GM23338 (cell line): ENCODE measurements at places on chromosomes 13 and 19.

- DNase-seq: no peak
Observed at GRCh38 chr13:42495751-42496150, 78.2 kb upstream of the TNFSF11 start.

- peak; percentile 78 for DNase-seq
Observed at GRCh38 chr19:48844472-48844871, 8.2 kb upstream of the HSD17B14 start.

- DNase-seq: no peak
Observed at GRCh38 chr19:3266792-3267514, 42.5 kb downstream of the CELF5 start.

DNA sequence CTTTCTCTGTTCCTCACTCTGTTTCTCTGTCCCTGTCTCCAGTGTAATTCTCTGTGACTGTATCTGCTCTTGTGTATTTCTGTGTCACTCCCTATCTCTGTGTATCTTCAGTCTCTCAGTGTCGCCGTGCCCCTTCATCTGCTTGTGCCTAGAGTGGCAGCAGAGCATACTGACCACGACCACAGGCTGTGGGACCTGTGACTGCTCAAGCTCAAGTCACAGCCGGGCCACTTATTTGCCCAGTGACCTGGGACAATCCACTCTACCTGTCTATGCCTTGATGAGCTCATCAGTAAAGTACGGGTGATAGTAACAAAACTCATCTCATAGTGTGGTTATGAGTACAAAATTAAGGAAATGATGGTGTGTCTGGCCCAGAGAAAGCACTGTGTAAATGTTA, 8.7 kb downstream of the TMEM147 start:
- no peak for DNase-seq

GRCh38 chr13:106139377-106139776, 396.1 kb downstream of the EFNB2 start:
- no peak for DNase-seq

GRCh38 chr13:23081220-23081619, 99.6 kb upstream of the SGCG start:
- no peak for DNase-seq

- DNase-seq: no peak
Observed at GRCh38 chr13:28792992-28793391, 27.1 kb upstream of the MTUS2 start.

DNA sequence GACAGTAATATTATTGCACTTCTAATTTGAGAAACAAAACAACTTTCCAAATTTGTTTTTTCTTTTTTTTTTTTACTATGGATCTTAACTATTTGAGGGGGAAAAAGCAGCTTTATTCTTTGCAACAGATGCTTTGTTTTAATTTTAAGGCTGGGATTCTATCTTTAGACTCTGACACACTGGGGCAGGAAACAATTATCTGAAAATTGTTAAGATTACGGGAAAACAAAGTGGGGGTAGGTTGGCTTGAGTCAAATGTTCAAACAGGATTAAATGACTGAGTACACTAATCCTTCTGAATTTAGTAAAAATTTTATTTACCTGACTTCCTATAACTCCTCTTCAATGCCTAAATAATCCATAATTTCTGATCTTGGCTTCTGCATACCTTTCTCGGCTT, 543.2 kb downstream of the SLITRK6 start:
- DNase-seq: no peak

DNA sequence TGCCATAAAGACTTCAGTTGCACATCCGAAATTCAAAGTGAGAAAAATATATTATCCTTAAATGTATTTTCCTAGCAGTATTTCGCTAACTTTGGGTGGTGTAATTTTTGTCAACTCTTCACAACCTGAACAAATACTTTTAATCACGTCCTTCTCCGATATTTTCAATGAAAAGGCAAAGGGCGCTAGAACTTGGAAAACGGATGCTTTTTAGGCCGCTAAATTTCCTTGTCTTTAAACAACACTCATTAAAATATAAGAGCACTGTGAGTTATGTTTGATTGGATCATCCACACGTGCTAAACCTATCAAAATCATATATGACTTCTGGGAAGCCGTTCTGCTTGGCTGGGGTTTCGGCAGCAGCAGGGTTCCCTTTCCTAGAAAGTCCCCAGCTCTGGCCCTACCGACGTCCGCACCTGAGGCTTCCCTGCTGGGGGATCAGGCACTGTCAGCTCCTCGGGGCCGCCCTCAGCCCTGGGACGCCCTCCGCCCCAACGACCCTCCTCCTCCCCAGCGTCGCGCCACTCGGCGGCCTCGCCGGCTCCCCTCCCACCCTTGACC, 462 bp upstream of the MPHOSPH8 start:
- DNase-seq: no peak

- no peak for DNase-seq
Observed at GRCh38 chr13:110012102-110012739, 225.8 kb upstream of the IRS2 start.

DNA sequence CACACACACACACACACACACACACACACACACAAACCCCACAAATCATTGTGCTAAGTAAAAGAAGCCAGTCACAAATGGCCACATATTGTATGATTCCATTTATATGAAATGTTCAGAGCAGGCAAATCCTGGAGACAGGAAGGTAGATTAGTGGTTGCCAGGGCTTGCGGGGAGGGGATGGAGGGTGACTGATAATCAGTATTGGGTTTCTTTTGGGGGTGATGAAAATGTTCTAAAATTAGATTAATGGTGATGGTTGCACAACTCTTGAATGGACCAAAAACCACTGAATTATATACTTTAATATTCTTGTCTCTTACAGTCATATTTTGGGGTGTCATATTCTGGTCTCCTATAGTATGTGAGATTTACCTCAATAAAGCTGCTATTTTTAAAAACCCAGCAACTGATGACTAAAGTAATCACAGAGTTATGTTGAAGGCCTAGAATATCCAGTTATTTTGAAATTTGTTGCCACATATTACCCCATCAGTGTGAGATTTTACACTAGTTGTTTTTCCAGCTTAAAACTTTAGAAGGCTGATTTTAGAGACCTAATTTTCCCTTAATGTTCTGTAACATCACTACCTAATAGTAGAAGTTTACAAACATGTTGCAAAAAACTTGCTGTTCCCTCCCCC, 20.3 kb downstream of the FLT1 start:
- no peak for DNase-seq

GRCh38 chr19:1648459-1648849, 4.0 kb downstream of the TCF3 start:
- no peak for DNase-seq

- DNase-seq: no peak
Observed at GRCh38 chr13:76828316-76828741, 57.9 kb downstream of the KCTD12 start.

- no peak for DNase-seq
Observed at GRCh38 chr13:43014162-43014561, 9.2 kb upstream of the DNAJC15 start.

GRCh38 chr13:35936246-35936978, 194.8 kb downstream of the DCLK1 start:
- DNase-seq: no peak

DNA sequence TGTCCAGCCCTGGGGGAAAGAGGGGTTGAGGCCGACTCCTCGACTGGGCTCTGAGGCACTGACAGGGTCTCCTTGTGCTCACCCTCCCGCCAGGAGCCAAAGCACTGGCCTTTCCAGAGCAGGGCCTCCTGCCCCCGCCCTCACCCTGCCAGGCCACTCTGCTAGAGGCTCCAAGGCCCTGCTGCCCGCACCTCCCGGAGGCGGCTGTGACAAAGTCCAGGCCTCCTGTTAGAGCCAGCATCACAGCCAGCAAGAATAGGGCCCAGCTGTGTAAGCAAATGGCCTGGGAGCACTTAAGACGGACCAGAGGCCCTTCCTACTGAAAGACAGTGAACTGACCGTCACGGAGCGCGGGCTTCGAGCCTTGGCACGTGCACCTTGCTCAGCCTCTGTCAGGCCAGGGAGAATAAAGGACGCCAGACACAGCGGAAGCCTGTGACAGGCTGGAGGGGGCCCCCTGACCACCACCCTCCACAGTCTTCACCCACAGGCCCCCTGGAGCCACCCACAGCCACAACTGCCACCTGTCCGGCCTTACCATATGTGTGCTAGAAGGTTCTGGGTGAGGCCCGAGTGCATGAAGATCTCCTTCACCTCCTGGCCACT, 50.9 kb downstream of the EPS15L1 start:
- no peak for DNase-seq

GRCh38 chr13:77001963-77002587, 10.2 kb downstream of the CLN5 start:
- no peak for DNase-seq

DNA sequence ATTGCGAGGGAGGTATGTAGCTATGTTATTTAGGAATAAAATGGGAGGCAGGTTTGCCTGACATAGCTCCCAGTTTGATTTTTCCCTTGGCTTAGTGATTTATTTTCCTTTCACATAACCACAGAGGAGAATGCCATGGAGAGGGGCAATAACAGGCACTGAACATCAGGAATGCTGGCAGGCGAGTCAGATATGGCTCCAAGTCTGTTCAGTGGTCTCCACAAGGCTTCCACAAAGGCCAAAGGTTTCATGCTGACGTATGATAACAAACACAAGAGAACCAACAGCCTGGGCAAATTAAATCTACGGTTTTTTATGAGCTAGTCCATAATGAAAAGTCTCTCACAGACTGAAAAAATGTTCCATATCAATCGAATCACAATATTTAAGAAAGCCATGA, 66.7 kb downstream of the SUCLA2 start:
- DNase-seq: no peak

DNA sequence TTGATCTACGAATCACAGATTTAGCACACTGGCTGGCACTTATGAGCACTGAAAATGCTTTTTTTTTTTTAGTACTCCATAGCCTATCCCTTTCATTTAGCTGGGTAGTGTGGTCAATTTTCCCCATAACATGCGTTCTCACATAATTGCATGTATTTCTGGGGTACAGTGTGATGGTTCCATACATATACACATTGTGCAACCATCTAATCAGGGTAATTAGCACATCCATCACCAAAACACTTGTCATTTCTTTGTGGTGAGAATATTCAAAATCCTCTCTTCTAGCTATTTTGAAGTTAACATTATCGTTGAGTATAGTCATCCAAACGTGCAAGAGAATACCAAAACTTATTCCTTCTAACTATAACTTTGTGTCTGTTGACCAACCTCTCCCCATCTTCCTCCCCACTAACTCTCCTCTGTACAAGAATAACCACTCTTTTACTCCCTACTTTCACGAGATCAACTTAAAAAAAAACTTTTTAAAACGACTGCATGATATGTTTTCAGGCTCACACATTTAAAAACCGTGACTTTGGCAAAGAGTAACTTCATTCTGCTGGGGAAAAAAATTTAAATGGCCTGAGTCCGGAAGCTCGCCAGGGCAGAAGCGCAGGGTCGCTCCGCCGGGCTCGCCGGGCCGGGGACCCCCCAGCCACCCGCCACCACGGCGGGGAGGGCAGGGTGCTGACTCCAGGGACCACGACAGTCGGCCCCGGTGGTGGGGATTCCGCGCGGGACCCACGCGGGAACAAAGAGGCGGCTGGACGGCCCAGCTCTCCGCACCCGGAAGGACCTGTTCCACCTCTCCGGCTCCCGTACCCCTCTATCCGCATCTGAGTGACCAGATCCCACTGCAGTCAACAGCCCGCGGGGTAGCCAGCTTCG, 868 bp upstream of the UBAC2 start:
- no peak for DNase-seq

- DNase-seq: no peak
Observed at GRCh38 chr13:107070792-107071191, 502.9 kb upstream of the ARGLU1 start.

GRCh38 chr19:8462571-8462970, 17.8 kb downstream of the HNRNPM start:
- no peak for DNase-seq

- no peak for DNase-seq
Observed at GRCh38 chr19:13024126-13024950, 29.1 kb downstream of the NFIX start.

GRCh38 chr13:76715621-76716020, 170.6 kb downstream of the KCTD12 start:
- DNase-seq: peak; percentile 24

- DNase-seq: peak; percentile 81
Observed at GRCh38 chr19:19997656-19998268, 41.5 kb downstream of the ZNF682 start.

DNA sequence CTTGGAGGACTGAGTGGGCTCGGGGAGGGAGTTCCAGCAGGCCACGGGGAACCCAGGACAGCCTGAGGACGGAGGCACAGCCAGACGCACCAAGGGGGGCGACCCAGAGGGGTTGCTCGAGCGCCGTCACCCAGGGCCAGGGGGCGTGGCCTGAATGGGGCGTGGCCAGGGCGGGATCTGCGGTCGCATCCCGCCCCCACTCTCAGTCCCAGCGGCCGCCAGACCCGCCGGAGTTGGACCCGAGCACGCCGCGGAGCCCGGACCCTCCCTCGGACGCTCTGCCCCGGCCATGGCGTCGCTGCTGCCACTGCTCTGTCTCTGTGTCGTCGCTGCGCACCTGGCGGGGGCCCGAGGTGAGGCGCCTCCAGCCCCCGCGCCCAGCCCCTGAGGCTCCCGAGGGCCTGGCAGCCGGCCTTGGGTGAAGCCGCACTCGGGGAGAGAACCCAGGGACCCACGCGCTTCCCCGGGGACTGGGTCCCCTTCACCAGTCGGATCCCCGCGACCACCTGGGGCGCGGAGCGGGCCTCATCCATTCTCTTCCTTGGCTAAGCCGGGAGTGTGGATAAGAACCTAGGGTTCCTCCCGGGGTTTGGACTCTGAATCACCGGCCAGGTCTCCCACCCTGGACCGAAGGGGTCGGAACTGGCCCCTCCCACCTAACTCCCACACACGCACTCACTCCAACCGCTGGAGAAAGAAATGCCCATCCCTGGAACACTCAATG, at the start of gene CILP2:
Gene CILP2 (plus strand): TSS at position 205 of the 724 bp plus-strand sequence. CDS start 85 bp downstream, at position 290.
- DNase-seq: peak; percentile 89

- peak; percentile 82 for DNase-seq
Observed at GRCh38 chr13:31043957-31044356, 111.5 kb downstream of the TEX26 start.

DNA sequence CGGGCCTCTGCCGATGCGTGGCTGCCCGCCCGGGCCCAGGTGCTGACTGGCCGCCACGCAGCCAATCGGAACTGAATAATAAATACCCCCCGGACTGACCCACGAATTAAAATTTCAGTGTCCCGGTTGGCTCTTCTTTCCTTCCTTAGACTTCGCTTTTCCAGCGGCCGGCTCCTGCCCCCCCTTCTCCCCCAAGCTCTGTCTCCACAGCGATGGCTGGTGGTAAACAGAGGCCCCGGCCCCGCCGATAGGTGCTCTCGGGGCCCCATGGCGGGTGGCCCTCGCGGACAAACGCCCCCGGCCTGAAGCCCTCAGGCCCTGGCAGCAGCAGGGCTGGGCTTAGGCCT, 2.6 kb downstream of the ZBTB7A start:
- DNase-seq: no peak

GRCh38 chr19:49488046-49488862, 846 bp downstream of the RPL13A start:
- no peak for DNase-seq
